ENCODE measurements at places on chromosomes 7 and 10. TPM values are rescaled to one million over a fixed set of nuclear protein-coding genes. Genes with fewer than 3 reads are reported as not detected.

H2BK1 gene
- not detected for total RNA-seq

DNA sequence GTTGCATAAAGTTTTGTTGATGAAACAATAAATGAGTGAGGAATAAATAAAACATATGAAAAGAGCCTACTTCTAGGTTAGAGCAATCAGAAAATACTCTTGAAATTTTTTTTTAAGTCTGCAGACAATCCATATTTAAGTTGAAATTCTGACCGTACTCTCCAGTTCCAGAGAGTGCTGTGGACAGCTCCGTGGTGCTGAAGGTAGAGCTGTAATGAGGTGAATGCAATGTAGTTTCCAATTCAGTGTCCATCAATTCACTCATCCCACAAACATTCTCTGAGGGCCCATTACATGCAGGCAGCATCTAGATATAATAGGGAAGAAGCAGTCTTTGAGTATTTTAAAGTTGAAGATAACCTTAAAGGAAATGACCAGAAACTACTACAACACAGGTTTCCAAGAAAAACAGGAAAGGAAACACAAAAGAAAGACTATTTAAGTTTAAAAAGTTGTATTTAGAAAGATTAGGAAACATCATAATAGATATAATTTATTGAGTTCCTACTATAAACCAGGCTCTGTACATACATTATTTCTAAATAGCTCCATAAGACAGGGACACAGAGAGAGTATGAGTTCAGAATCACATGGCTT, 44.0 kb upstream of the CRTAC1 start:
- DNase-seq, result peak; percentile 21

DNA sequence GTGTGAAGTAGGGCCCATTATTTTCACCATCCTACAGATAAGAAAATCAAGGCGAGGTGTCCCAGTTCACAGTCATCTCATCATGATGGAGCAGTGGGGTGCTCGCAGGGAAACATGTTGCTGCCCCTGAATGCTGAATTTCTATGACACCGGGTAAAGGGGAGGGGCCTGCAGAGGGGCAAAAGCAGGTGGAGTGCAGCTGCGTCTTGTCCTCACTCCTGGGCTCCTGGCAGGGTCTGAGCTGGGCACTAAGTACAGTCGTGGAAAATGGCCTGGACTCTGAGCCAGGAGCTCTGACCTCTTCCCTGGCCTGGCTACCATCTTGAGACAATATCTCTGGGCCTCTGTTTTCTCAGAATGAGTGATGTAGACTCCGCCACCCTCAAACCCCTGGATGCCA, 253.1 kb upstream of the PITRM1 start:
- no peak for DNase-seq

CAV1 gene
- total RNA-seq, result 1,496 TPM

GBX1 gene
- total RNA-seq, result not detected

DNA sequence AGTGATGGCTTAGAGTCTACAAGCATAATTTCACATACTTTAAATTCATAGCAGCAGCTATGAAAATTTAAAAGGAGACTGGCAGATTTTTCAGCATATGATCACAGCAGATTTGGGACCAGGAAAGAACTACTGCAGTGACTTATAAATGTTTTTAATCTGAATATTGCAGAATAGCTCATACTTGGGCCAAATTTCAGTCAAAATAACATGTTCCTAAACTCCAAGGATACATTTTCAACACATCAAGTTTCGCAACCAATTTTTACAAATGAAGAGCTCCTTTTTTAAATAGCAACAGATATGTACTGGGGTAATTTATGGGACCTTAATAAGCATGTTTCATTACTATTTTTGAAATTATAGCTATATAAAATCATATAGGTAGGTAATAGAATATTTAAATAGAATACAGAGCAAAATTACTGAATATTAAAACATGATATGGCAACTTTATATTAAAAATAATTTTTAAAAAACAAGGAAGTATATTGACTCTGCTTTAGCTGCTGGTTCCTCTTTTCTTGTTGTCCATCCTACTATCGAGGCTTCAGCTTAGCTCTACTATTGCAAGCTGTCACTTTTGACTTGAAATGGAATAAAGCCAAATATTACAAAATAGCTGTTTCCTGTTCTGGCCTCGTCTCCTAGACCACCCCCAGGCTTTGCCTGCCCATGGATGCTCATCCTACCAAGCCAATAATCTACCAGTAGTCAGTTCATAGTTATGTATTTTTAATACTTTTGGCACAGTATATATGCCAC, 123.1 kb downstream of the NRBF2 start:
- DNase-seq, result no peak

- peak; percentile 67 for DNase-seq
Observed at GRCh38 chr10:63700631-63701156, 179.5 kb downstream of the REEP3 start.

- DNase-seq, result no peak
Observed at GRCh38 chr10:73003822-73004221, 49.2 kb upstream of the PLA2G12B start.

DNA sequence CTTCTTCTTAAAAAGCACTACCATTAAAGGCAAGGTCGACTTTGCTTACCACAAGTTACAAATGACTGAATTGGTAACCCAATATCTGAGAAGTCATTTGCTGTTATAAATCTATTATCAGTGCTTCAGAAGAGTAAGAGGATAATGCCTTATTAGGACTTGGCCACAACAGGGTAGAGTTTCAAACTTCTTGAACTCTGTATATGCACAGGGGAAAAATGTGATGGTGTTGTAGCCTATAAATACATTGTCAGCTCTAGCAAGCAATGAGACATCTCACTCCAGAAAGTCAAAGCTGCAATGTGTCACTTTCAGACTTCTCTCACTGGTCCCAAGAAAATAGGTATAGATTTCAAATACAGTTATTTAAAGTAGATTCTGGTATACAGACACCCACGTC, 9.3 kb downstream of the TFEC start:
- no peak for DNase-seq

GRCh38 chr7:117951285-117951684, 78.0 kb upstream of the CTTNBP2 start:
- DNase-seq, result no peak

GRCh38 chr7:27515933-27516332, 146.8 kb downstream of the HIBADH start:
- no peak for DNase-seq

TAF6 gene
- total RNA-seq, result 14.4 TPM

STRA8 gene
- total RNA-seq, result not detected

ASIC3 gene
- not detected for total RNA-seq

NHLRC2 gene
- total RNA-seq, result 15.3 TPM

GRCh38 chr7:121303422-121304101, 25.2 kb upstream of the WNT16 start:
- no peak for DNase-seq

ANKRD7 gene
- total RNA-seq, result 0.18 TPM

OPALIN gene
- total RNA-seq, result not detected

DNAJB12 gene
- 18.3 TPM for total RNA-seq

DNA sequence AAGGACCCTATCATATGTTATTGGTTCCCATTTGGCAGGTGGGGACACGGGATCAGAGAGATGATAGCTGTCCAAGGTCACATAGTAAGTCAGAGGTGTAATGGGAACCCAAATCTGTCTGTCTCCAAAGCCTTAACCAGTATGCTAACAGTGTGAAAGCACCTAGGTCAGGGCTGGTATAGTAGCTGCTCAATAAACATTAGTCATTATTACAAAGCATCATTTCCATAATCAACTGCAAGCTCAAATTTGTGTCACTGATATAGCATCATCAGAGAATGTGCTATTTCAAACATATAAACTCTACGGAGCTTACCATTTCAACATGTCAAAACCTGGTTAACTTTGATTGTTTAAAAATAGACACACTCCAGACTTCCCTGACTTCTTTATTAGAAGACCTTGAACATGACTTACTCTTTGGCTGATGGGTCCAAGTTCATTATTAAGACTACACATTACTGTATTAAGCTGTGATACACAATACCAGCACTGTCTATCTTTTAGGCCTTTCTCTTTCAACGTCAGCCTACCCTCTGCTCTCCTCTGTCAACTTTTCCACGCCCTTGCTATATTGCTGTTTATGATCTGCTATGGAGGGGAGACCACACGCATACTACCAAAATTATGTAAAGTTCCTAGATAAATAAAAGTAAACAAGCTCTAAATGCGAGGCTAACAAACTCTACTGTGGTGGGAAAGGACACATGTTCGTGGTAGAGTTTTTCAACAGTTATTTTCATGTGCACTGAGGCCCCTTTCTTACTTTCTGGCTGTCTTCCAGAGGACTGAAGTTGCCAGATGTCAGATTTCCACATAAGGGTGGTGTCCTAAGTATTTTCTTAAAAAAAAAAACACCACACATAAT, 33.6 kb downstream of the DNMBP start:
- DNase-seq, result peak; percentile 72

PDE1C gene
- 61.5 TPM for total RNA-seq

GRCh38 chr7:26428571-26428970, 136.9 kb downstream of the SNX10 start:
- no peak for DNase-seq

GRCh38 chr7:139741789-139742344, 35.9 kb downstream of the HIPK2 start:
- DNase-seq, result no peak

DNA sequence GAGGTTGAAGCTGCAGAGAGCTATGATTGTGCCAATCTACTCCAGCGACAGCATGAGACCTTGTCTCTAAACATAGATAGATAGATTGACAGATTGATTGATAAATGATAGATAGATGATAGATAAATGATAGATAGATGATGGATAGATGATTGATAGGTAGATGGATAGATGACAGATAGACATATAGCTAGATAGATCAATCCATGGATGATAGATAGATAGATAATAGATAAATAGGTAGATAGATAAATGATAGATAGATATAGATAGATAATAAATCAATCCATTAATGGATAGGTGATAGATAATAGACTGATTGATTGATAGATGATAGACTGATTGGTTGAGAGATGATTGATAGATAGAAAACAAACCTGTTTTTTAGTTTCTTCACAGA, 349.6 kb downstream of the PAXIP1 start:
- DNase-seq, result no peak

USP6NL gene
- total RNA-seq, result 11.9 TPM

GRCh38 chr7:141190495-141190894, 116.6 kb downstream of the TMEM178B start:
- DNase-seq, result no peak

GRCh38 chr7:92877367-92877766, 41.0 kb upstream of the CDK6 start:
- no peak for DNase-seq
